ENCODE measurements at places on chromosomes 13 and 19. TPM values are rescaled to one million over a fixed set of nuclear protein-coding genes. Genes with fewer than 3 reads are reported as not detected.

GRCh38 chr13:100818711-100819110 lies 144.1 kb upstream of the TMTC4 start:
- no peak for DNase-seq

GMIP gene
- 4.2 TPM for total RNA-seq

- DNase-seq, result no peak
Observed at GRCh38 chr19:53372196-53372595, 6.7 kb downstream of the ZNF525 start.

- no peak for DNase-seq
Observed at GRCh38 chr13:30743319-30744055, 8.1 kb downstream of the ALOX5AP start.

DNA sequence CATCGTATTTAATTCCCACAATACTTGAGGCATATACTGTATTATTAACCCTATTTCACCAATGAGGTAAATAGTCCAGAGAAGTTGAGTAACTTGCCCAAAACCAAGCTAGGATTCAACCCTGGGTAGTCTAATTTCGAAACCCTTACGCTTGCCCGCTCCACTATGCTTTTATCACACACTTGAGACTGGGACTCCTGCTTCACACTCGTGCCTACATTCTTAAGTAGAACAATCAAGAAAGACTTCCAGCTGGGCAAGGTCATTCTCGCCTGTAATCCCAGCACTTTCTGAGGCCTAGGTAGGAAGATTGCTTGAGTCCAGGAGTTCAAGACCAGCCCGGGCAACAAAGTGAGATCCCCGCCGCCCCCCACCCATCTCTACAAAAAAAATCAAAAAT lies 3.6 kb downstream of the ZNF541 start:
- no peak for DNase-seq

Data from left ventricle myocardium superior (tissue), 1 donor.